NCI-H2171 treated with DMSO at 0.1 percent for 48 hours (cell line): ENCODE measurements at places on chromosomes 3 and 15.
A peak's percentile ranks its signal among the peaks of the same experiment; 100 is the strongest.

GRCh38 chr3:71110385-71111222 is 472.9 kb downstream of the FOXP1 start:
- DNase-seq: no peak

- DNase-seq: no peak
Observed at GRCh38 chr15:31273258-31273941, 53.2 kb upstream of the KLF13 start.

- DNase-seq: no peak
Observed at GRCh38 chr15:90178468-90179435, 22.4 kb upstream of the SEMA4B start.

GRCh38 chr15:96011136-96011535 is 319.4 kb upstream of the NR2F2 start:
- DNase-seq: no peak

DNA sequence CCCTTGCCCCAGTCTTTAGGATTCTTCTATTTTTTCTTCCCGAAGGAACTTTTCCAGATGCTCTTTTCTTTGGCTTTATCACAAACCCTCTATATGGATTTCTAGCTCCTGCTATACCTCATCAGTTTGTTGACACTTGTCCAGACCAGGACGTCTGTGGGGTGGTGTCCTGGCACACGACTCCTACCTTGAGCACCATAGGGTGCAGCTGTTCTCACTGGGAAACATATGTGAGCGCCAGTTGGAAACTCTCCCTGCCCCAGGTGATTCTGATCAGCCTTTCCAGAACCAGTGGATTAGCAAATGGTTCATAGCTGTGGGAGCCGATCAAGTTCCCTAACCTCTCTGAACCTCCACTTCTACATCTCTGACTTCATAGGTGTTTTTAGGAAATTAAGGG is 40.6 kb upstream of the USP3 start:
- peak; percentile 20 for DNase-seq

GRCh38 chr3:128203169-128203568 is 49.9 kb downstream of the EEFSEC start:
- no peak for DNase-seq

GRCh38 chr3:30646181-30646876 is 39.9 kb downstream of the TGFBR2 start:
- no peak for DNase-seq

- DNase-seq: peak; percentile 88
Observed at GRCh38 chr3:32296251-32297204, 58.0 kb downstream of the CMTM8 start.

DNA sequence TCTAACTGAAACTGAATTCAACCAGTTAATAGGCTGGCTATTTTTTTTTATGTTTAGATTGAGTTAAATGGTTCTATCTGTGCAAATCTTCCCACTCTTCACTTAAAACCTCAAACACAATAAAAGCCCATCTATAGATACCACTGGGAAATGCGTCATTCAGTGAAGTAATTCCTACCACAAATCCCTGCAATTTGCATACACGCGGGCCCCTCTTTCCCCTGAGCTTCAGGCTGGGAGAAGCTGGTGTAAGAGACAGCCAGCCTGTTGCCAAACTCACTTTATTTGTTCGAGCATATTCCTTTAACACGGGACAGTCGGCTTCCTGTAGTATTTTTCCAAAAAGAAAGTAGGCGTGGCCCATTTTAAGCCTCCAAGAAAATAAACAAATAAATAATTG is 26.0 kb upstream of the MCTP2 start:
- no peak for DNase-seq

DNA sequence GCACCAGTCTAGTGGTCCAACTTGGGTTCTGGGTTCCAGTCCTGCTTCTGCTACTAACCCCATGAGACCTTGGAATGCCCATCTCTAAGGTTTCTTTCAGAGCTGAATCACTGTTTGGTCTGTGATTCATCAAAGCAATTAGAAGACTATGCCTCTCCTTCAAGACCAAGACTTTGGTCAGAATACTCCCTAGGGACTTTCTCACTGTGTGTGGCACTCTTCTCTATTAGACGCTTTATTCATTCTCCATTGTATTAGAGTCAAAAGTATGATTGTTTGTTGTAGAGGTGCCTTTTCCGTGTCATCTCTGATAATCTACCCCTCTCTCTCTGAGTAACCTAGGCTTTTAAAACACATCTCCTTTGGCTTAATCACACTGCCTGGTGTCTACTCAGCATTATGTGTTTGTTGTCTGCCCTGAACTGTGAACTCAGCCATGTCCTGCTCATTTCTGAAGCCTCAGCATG is 90.5 kb downstream of the LPP start:
- DNase-seq: no peak

GRCh38 chr3:40753951-40754350 is 229.2 kb downstream of the ZNF621 start:
- peak; percentile 77 for DNase-seq

DNA sequence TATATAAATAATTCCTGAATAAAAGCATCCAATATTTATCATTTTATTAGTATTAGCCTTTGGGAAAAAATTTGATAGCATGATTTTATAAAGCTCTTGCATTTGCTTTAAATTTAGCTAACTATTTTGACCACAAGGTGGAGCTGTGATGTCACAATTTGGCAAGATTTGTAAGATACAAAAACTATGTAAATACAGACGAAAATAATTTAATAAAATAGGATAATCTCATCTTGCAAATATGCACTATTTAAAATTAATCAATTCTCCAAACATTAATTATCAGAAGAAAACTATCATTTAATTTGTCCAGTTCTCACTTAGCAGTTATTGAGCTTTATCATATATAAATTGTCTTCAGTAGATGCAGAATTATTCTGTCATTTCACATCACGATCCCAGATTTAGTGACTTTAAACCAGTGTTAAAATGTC is 95.4 kb downstream of the PLOD2 start:
- peak; percentile 56 for DNase-seq

DNA sequence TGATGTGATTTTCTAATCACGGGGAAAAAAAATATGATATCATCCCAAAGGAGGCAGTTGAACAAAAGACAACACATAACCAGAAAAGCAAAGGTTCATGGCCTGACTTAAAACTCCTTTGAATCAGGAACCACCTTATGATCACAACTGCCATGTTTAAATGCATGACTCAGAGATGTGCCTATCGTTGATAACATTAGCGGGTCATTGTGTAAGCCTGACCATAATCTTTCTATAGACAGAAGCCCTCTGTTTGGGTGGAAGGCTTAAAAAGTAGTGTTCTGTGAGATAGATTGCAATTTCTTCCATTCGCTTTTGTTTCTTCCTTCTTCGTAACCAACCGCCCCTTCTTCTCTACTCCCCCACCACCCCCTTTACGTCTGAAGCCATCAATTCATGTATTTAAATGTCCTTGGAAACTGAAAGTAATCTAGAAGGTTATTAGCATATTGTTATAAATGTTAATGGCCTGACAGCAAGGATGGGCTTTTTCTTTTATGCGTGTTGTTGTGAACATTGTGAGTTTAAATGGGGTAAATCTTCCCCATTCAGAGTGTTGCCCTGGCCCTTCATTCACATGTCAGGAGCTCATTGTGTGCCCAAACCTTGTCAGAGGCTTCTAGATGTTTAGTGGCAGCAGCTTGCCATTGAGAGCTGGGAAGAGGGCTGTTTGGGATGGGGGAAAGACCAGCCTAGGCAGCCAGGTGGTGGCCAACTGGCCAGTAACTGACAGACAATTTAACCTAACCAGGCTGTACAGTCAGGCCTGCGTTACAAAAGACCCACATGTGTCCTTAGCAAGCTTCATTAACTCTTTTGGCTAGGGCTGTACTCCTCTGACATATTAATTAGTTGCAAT is 64.5 kb downstream of the EPHA3 start:
- DNase-seq: no peak

- no peak for DNase-seq
Observed at GRCh38 chr3:136672457-136672856, 79.7 kb downstream of the STAG1 start.

DNA sequence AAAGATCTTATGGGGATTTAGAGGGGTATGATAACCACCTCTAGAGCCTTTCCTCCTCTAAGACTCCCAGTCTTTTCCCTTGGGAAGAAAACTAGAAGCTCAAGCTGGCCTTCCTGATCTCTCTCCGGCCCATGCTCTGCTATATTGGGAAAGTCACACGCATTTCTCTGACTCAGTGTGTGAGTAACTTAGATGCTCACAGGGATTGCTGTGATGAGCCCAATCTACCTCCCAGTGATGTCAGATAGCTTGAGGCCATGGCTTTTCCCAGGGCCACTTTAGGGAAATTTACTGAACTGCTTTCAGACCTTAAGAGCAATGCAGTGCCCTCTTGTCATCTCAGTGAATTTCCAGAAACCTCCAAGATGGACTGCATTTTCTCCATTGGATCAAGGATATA is 8.6 kb upstream of the ST8SIA2 start:
- no peak for DNase-seq

DNA sequence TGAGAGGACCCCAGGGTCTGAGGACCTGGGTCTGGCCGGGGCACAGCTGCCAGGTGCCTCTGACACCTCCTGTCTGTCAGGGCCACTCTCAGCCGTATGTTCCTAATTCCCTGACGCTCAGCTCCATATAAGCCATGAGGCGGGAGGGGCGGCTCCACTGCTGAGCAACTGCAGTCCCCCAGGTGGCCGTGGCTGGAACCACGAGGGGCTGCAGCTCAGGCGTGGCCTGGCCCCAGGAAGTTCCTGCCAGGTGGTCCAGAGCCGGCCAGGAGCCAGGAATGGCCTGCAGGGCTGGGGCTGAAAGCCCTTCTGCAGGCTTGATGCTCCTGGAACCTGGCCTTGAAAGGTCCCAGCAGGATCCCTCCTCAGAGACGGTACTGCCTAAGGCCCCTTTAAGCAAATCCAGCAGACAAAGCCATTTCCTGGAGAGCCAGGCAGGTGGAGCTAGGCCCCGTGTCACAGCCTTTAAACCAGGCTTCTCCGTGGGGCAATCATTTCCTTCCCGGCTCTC is 118.0 kb downstream of the CHSY1 start:
- no peak for DNase-seq

GRCh38 chr3:141352262-141352984 is 15.9 kb upstream of the ZBTB38 start:
- no peak for DNase-seq

- peak; percentile 67 for DNase-seq
Observed at GRCh38 chr15:67066959-67067853, 1.8 kb downstream of the SMAD3 start.

GRCh38 chr15:100763835-100764750 is 115.5 kb upstream of the ALDH1A3 start:
- no peak for DNase-seq

GRCh38 chr15:75565062-75565970 is 13.8 kb downstream of the PTPN9 start:
- no peak for DNase-seq

DNA sequence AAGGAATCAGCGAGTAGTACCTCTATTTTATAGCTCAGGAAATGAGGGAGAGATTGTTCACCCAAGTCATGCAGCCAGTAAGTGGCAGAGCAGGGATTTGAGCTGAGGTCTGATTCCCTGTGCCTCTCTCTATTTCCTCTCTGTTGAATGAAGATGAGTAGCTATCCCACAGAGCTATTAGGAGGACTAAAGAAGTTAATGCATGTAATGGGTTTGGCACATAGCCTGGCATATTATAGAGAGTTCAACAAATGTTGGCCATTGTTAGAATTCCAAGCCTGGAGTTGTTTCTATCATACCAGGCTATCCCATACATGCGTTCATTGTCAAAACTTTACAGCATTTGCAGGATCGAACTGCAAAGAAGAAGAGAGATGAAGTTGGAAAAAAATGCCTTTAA is 21.8 kb upstream of the KLHL6 start:
- no peak for DNase-seq

DNA sequence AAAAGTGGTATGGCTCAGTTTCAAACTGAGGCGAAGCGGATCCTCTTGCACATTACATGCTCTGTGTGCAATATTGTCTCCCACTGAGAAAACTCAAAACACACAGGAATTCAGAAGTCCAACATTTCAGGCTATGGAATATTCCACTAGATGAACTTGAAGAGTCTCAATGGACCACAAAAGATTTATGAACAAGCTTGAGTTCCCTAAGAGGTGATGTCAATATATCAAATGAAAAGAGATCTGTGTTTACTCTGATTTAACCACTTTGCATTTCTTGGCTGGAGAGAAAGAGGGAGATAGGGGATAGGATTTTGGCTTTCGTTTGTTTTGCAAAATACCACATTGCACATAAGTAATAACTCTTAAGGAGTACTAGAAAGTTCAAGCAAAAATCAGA is 20.3 kb downstream of the PDZRN3 start:
- DNase-seq: no peak

- DNase-seq: no peak
Observed at GRCh38 chr3:114584734-114585371, 291.0 kb downstream of the TIGIT start.

- no peak for DNase-seq
Observed at GRCh38 chr15:99109555-99110021, 4.7 kb downstream of the SYNM start.

GRCh38 chr3:36542186-36542585 is 161.9 kb downstream of the STAC start:
- no peak for DNase-seq

GRCh38 chr3:136612512-136612911 is 139.7 kb downstream of the STAG1 start:
- DNase-seq: no peak

GRCh38 chr3:53248161-53248560 is 7.7 kb downstream of the TKT start:
- no peak for DNase-seq
